ENCODE measurements at places on chromosomes 4 and X.

DNA sequence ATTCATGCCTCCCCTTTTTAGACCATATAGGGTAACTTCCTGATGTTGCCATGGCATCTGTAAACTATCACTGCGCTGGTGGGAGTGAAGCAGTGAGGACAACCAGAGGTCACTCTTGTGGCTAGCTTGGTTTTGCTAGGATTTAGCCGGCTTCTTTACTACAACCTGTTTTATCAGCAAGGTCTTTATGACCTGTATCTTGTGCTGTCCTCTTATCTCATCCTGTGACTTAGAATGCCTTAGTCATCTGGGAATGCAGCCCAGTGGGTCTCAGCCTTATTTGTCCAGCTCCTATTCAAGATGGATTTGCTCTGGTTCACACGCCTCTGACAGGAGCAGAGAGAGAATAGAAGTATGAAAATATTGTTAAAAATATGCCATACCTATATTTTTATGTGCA is 355.7 kb downstream of the ADGRL3 start:
- no peak for DNase-seq

GRCh38 chrX:47293106-47293505 is 60.3 kb downstream of the USP11 start:
- DNase-seq, result no peak

DNA sequence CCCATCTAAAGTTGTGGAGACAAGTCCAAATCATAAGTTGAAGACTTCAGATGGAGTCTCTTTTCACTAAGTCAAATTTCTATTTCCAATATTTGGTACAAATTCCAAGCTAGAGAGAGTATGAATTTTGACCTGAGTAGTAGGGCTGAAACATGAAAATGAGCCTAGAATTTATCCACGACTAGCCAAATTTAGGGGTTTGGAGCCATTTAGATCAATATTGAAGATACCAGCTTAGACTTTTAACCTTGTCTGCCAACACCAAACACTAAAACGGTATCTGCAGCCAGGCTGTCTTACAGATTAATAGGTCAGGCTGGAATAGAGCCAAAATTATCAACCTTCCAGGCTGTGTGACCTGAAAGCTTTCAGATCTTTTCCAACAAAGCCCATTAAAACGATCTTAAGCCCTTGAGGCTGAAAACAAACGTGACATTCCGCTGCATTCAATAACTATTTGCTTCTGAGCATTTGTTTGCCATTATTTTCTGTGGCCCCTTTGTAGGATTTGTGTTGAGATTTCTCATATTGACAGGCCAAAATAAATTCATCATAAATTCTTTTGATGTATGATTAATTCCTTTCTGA is 268.7 kb upstream of the DKK2 start:
- DNase-seq, result no peak

DNA sequence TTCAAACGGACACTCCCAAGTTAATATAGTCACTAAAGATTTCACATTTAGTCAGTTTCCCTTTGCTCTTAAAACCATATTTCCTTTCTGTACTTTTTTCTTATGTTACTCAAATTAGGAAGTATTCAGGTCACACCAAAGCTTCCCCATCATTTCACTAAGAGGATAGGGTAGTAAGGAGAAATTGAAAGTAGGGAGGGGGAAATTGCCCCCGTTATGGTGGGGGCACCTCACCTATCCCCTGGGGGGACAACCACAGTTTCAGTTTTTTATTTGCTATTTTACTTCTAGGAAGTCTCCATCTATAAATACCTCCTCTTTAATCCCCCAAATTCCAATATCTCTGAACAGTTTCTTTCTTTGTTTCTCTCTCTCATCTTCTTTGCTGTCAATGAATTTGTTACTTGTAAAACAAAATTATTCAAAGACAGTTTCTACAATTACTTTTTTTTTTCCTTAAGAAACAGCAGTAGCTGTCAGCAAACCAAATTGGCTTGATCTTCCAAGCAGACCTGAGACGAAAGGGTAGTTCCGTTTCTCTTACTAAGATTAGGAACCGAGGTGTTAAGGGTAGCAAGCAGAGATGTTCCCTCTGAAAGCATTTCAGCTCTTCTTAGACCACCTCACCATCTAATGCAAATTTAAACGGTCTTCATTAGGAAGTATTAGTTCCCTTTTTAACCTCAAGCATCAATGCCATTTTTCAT is 160.2 kb upstream of the KLF3 start:
- no peak for DNase-seq

GRCh38 chr4:174423257-174423944 is 98.9 kb downstream of the HPGD start:
- no peak for DNase-seq

DNA sequence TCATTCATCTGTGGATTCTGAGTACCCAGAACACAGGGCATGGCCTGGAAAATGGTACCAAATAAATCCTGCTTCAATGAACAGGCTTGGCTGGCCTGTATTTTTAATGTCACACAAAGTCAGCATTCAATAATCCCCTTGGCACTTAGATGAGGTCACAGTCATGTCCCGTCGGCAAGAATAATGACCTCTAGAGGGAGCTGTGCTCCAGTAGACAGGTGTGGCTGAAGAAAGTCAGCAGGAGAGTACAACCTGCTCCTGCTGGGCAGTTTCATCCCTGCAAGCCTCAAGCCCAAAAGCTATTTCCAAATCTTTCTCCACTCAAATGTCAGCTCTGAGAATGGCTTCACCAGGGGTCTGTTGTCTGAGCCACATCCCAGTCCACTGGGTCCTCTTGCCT is 404.0 kb upstream of the F9 start:
- DNase-seq, result no peak

DNA sequence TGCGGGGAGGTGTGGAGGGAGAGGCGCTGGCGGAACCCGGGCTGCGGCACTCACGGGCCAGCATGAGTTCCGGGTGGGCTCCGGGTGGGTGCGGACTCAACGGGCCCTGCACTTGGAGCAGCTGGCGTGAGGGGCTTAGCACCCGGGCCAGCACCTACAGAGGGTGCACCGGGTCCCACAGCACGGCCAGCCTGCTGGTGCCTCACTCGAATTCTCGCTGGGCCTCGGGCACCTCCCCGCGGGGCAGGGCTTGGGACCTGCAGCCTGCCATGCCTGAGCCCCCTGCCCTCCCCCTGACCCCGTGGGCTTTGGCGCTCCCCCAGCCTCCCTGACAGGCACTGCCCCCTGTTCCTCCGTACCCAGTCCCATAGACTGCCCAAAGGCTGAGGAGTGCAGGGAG is 10.8 kb upstream of the CAMK2D start:
- DNase-seq, result no peak

DNA sequence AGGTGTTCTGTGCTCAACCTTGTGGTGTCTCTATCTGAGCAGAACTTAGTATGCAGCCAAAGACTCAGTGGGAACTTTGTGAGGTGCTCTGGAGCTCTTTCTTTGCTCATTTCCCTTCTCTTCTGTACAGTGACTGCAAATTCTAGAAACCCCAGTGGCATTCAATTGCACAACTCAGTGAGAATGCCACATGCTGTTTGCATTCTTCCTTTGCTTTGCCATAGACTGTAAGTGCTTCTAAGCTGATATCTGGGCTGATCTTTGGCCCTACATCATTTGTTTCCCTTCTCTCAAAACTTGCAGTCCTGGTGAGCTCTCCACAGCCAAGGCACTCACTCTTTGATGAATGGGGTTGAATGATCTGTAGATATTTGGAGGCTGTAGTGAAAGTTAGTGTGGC is 7.0 kb downstream of the PNMA3 start:
- no peak for DNase-seq

GRCh38 chr4:117010671-117011070 is 74.7 kb downstream of the TRAM1L1 start:
- DNase-seq, result no peak

- DNase-seq, result no peak
Measured at GRCh38 chrX:57232658-57233360, 53.7 kb upstream of the FAAH2 start.

GRCh38 chrX:77347572-77347971 is 99.6 kb upstream of the FGF16 start:
- DNase-seq, result no peak

- DNase-seq, result no peak
Measured at GRCh38 chr4:47538111-47538824, 53.2 kb downstream of the ATP10D start.

DNA sequence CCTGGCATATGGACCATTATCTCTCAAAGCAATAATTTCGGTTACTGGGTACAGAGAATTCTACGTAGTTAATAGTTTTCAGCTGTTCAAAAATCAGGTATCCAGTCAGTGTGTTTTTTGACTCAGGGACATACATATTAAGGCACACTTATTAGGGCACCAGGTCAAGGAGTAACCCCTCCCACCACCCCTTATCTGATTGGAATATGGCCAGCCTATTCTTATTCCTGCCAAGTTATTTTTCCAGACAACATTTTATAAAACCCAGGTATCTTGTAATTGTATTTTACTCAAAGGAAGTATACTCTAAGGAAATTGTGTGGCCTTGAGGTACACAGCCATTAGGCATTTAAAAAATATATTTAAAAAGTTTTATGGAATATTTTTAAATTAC is 4.3 kb downstream of the ZFX start:
- DNase-seq, result no peak

DNA sequence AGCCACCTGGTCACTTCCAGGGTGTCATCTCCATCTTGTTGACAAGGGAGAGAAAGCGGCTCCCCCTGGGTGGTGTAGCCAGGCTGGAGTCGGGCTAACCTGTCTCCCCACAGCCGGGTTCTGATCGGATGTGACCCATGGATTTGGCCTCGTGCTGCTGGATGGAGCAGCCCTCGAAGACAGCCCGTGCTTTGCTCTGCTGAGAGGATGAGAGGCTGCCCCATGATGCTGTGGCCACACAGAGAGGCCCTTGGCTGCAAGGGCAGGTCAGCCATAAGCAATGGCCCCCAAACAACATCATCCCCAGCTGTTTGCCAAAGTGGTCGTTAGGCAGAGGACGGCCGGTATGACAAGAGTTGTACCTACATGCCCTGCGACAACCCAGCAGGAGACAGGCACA is 106.6 kb downstream of the HMX1 start:
- DNase-seq, result no peak

DNA sequence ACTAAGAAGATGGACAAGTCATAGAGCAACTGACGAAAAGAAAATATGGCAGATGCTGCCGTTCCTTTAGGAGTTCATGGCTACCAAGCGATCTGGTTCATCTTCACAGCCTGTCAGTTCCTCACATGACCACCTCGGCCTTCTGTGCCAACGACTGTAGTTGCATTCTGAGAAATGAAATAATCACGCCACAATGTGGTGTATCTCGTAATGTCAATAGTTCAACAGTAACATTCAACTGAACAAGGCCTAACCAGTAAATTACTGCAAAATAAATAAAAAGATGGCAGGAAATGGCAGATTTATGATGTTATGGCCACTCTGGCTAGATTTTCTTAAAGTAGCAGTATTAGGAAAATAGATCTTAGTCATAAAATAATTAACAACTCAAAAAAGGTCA is 4.4 kb downstream of the GPRIN3 start:
- no peak for DNase-seq

- DNase-seq, result peak; percentile 41
Measured at GRCh38 chr4:8435656-8436121, 4.8 kb downstream of the ACOX3 start.

GRCh38 chr4:36343501-36344175 is 62.2 kb downstream of the DTHD1 start:
- no peak for DNase-seq

DNA sequence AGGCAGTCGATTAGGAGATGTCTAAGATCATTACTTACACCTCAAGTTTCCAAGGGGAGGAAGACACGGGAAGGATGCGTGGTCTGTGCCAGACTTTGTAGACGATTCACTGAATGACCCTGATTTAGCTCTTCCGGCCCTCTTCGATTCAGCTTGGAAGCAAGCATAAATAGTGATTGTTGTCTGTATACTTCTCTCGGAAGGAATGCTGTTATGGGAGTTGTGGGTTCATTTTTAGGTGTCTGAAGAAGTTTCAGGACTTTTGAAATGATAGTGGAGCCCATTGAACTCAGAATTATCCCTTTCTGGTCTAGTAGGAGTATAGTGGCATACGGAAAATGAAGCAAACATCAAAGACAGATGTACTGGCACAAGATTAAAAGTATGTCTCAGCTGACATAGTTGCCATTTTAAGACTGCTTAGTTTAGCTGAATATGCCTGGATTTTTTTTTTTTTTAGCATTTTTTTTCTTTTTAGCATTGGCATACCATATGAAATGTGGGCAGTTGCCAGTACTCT is 1.0 kb upstream of the ANKRD17 start:
- no peak for DNase-seq

- DNase-seq, result no peak
Measured at GRCh38 chr4:104457308-104457981, 37.2 kb downstream of the CXXC4 start.

- DNase-seq, result no peak
Measured at GRCh38 chr4:142539796-142540482, 306.2 kb downstream of the INPP4B start.

DNA sequence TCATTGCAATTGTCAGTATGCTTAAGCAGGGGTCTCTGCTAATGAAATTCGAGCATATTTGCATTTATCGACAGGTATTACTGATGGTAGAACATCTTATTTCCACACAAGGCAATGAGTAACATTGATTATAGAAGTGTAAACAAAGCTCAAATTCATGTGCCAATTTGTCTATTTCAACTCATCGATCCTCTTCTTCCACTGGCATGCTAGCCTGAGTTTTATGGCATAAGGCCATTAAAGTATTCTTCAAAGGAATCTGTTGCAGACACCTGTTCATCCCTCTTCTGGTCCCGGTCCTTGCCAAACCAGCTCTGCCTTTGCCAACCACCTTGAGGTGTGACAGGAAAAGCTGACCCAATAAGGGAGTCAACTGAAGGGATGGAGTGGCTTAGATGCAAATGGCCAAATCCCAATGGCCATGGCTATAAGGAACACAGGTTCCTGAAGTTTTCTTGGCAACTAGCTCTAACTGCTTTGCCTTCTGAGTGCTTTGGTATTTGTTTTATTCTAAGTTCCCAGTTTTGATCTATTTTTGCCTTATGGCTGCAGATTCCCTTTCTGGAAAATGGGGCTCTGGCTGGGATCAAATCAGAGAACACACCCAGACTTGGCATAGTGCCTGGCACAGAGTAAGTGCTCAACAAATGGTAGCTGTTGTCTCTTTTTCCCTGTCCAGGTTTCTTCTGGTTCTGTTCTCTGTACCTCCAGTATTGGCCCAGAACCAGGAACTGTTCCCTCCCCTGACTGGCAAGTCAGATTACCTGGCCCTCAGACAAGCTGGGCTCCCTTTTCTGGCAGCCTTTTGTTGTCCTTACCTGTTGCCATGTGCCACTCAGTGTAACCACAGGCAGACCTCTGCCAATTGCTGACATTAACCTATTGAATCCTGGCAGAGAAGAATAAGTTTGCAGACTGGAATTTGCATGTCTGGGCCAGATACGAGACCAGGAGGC is 63.1 kb downstream of the RTL9 start:
- no peak for DNase-seq

DNA sequence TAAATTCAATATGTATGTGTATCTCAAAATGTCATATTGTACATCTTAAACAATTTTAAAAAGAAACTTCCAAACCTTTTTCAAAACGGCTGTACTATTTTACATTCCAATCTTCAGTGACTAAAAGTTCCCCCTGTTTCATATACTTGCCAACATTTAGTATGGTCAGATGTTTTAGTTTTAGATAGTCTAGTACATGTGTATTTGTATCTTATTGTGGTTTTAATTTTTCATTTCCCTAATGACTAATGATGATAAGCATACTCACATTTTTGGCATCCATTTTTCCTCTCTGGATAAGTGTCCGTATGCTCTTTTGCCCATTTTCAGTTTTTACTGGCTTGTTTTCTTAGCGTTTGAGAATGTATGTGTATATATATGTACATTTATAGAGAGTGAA is 212.2 kb upstream of the MAGEB18 start:
- DNase-seq, result peak; percentile 6

Data from muscle of back (tissue), 13 donors.